ENCODE measurements at places on chromosomes 3 and 15.

DNA sequence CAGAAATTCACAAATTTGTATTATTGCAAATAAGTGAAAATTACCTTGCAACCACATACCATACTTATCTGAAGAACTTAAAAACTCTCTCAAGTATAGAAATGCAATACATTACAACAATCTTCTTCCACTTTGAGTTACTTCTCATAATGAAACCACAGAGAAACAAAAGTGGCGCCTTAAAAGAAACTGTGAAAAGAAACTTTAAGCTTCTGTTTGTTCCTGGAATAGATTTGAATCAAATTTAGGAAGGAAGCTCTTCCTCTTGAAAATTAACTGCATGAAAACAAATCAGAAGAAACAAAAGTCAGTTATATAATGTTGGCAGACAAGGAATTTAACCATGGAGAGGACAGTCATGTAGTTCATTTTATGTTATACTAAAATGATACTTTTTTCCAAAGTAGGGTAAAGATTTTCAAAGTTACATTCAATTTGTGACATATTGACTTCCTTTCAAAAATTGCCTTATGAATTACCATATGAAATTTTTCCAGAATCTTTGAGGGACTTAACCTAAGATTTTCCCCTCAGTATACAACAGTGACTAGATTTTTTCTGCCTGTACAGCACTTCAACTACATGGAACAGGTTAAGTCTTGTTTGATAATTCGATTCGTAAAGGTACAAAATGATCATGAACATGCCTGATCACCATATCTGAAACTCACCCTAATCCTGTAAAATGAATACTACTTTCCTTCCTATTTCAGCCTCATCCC is 57.6 kb upstream of the TNFSF10 start:
- no peak overlapping the region for H3K27ac ChIP-seq
- no peaks in the 10 kb centered on the region for H3K27me3 ChIP-seq
- no peaks in the 10 kb centered on the region for H3K36me3 ChIP-seq
- DNase-seq = no peak
- no peak overlapping the region for H3K4me3 ChIP-seq
- H3K4me1 ChIP-seq = no peaks in the 10 kb centered on the region

- H3K4me1 ChIP-seq = peaks cover 4% of the 10 kb centered on the region
- peak; percentile 50 for DNase-seq
- no peaks in the 10 kb centered on the region for H3K36me3 ChIP-seq
- peak overlapping the region; percentile 94 for H3K27ac ChIP-seq
- H3K27me3 ChIP-seq = no peaks in the 10 kb centered on the region
Measured at GRCh38 chr3:170044795-170045244, 7.0 kb downstream of the GPR160 start.

DNA sequence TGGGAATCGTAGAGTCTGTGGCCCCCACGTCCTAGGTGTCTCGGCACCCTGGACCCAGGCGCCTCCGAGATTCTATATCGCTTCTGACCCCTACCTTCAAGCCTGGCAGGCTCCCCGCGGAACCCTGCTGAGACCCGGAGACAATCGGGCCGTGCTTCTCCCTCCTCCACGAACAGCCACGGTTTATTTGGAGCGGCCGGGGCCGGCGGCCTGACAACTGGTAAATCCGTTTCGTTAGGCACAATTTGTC is 1.4 kb downstream of the GATA2 start:
- H3K4me1 ChIP-seq = peaks cover 12% of the 10 kb centered on the region
- H3K27ac ChIP-seq = no peak overlapping the region
- DNase-seq = no peak

DNA sequence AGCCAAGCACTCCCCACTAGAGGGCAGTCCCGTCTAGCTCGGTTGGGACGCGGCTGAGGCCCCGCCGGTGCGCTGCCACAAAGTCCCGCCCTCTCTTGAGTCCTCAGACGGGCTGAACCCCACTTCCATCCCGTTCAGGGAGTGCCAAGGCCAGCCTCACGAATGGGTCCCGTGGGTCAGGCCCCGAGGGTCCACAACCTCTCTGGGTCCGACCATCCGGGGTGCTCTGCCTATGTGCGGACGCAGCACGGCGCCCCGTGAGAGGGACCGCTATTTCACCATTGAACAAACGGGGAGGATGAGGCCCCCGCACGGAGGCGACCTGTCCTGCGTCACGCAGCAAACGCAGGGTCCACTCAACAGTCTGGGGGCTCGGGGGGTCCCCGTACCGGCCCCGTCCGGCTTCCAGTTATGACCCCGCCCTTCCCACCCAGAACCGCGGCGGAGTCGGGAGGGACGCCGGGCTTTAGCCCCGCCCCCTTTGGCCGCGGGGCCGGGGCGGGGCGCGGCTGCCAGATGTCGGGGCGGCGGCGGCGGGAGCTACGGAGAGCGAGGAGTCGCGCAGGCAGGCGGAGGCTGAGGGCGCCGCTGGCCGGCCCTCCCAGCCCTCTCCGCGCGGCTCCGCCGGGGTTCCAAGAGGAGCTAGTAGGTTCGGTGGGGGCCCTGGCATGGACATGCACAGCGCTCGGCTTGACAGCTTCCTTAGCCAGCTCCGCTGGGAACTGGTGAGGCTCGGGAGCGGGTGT is at the start of gene INKA1:
TSS of gene INKA1 (plus strand) at position 543 of the 746 bp plus-strand sequence. CDS start at position 675, 132 bp downstream.
- peak within 1 kb of the TSS; percentile 98 for H3K4me3 ChIP-seq
- no peaks in the 10 kb centered on the region for H3K27me3 ChIP-seq
- DNase-seq = peak; percentile 91
- H3K27ac ChIP-seq = peak within 1 kb of the TSS; percentile 81
- H3K36me3 ChIP-seq = no peaks in the 10 kb centered on the region

GRCh38 chr15:99959326-99959725 is 226.1 kb upstream of the LYSMD4 start:
- no peak overlapping the region for H3K27ac ChIP-seq
- no peak for DNase-seq
- H3K36me3 ChIP-seq = no peaks in the 10 kb centered on the region
- no peaks in the 10 kb centered on the region for H3K27me3 ChIP-seq

DNA sequence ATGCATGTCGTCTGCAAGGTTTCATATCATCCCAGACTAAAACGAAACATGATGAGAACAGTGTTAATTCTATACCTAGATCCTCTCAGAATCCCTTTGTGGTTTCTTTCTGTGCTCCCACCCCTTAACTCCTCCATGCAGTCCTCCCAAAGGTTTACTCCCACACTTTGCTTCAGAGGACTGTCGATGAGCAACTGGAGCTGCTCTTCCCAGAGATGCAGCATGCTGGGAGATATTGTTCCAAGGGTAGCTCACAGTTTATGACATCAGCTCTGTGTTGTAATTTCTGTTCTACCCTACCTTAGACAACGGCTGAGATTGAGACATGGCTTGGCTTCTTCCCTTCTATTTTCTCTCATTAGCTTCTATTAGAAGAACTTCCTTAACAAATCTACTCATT is 313.0 kb upstream of the COL8A1 start:
- no peak overlapping the region for H3K27ac ChIP-seq
- no peaks in the 10 kb centered on the region for H3K36me3 ChIP-seq
- no peaks in the 10 kb centered on the region for H3K4me1 ChIP-seq
- no peak for DNase-seq

DNA sequence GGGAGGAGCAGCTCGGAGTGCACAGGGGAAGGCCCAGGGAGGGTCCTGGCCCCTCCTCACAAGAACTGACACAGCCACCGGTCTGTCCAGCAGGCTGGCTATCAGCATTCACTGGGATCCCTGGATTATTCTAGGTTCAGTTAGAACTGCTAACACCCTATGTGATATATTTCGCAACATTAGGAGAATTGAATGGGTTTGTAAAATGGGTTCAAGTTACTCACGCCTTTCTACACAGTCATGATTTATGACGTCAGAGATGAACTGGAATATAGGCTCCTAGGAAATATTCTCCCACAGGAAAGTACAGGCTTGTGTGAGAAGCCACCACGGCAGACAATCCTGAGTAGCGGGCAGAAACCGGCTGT is 969 bp upstream of the BSN start:
- no peaks in the 10 kb centered on the region for H3K36me3 ChIP-seq
- H3K27me3 ChIP-seq = peaks cover 18% of the 10 kb centered on the region
- peaks cover 17% of the 10 kb centered on the region for H3K4me1 ChIP-seq
- no peak for DNase-seq

DNA sequence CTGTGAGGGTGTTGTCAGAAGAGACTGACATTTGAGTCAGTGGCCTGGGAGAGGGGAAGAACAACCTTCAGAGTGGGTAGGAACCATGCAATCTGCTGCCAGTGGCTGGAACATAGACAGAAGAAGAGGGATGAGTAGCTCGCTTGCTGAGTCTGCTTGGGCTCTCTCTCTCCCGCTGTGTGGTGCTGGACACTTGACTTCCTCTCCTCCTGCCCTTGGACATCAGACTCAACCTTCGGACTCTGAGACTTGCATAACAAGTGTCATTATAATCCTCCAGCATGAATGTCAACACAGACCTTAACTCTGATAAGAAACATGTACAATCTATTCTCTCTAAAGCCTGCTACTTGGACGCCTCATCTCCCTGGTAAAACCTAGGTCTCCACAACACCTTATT is 5.9 kb upstream of the NMD3 start:
- no peak overlapping the region for H3K27ac ChIP-seq
- no peak overlapping the region for H3K4me3 ChIP-seq
- H3K4me1 ChIP-seq = no peaks in the 10 kb centered on the region
- peak; percentile 55 for DNase-seq
- no peaks in the 10 kb centered on the region for H3K27me3 ChIP-seq

GRCh38 chr3:2544718-2545117 is 446.1 kb downstream of the CNTN4 start:
- H3K4me3 ChIP-seq = no peak overlapping the region
- H3K27ac ChIP-seq = no peak overlapping the region
- H3K36me3 ChIP-seq = no peaks in the 10 kb centered on the region
- no peak for DNase-seq

GRCh38 chr3:126287536-126288241 is 69.5 kb downstream of the KLF15 start:
- H3K36me3 ChIP-seq = no peaks in the 10 kb centered on the region
- peak; percentile 61 for DNase-seq
- H3K27ac ChIP-seq = peak overlapping the region; percentile 19
- peaks cover 6% of the 10 kb centered on the region for H3K4me1 ChIP-seq
- no peaks in the 10 kb centered on the region for H3K27me3 ChIP-seq

- H3K4me1 ChIP-seq = no peaks in the 10 kb centered on the region
- no peaks in the 10 kb centered on the region for H3K36me3 ChIP-seq
- DNase-seq = no peak
- H3K27me3 ChIP-seq = no peaks in the 10 kb centered on the region
- H3K27ac ChIP-seq = no peak overlapping the region
- no peak overlapping the region for H3K4me3 ChIP-seq
Measured at GRCh38 chr3:106092792-106093191, 224.0 kb upstream of the CBLB start.

GRCh38 chr3:162489853-162490252 is 993.2 kb downstream of the OTOL1 start:
- H3K4me1 ChIP-seq = no peaks in the 10 kb centered on the region
- H3K27me3 ChIP-seq = no peaks in the 10 kb centered on the region
- no peak overlapping the region for H3K4me3 ChIP-seq

DNA sequence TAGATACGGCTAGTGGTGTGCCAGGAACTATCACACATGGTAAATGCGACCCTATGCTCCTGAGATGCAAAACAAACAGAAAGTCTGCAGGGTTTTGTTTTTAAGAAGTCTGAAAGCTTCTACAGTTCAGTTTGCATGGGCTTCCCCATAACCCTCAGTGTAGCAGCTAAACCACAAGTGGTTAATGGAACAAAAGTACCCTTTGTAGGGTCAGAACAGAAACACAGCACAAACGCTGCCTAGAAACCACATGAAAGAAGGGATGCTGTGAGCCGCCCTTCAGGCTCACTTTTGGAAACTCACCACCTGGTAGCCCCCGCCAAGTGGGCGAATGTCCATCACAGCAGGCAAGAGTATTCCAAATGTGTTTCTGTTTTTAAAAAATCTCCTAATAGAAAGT is 46.2 kb downstream of the CTDSPL start:
- H3K4me1 ChIP-seq = peaks cover 5% of the 10 kb centered on the region
- H3K27me3 ChIP-seq = no peaks in the 10 kb centered on the region
- H3K27ac ChIP-seq = no peak overlapping the region
- no peak for DNase-seq
- H3K4me3 ChIP-seq = no peak overlapping the region

GRCh38 chr3:159158213-159158612 is 356.4 kb downstream of the MFSD1 start:
- H3K36me3 ChIP-seq = no peaks in the 10 kb centered on the region
- H3K4me1 ChIP-seq = no peaks in the 10 kb centered on the region
- no peaks in the 10 kb centered on the region for H3K27me3 ChIP-seq
- H3K27ac ChIP-seq = no peak overlapping the region
- no peak overlapping the region for H3K4me3 ChIP-seq

GRCh38 chr3:88574146-88574545 is 424.4 kb downstream of the C3orf38 start:
- H3K4me1 ChIP-seq = no peaks in the 10 kb centered on the region
- no peak overlapping the region for H3K4me3 ChIP-seq
- no peaks in the 10 kb centered on the region for H3K27me3 ChIP-seq
- no peak overlapping the region for H3K27ac ChIP-seq
- DNase-seq = no peak

DNA sequence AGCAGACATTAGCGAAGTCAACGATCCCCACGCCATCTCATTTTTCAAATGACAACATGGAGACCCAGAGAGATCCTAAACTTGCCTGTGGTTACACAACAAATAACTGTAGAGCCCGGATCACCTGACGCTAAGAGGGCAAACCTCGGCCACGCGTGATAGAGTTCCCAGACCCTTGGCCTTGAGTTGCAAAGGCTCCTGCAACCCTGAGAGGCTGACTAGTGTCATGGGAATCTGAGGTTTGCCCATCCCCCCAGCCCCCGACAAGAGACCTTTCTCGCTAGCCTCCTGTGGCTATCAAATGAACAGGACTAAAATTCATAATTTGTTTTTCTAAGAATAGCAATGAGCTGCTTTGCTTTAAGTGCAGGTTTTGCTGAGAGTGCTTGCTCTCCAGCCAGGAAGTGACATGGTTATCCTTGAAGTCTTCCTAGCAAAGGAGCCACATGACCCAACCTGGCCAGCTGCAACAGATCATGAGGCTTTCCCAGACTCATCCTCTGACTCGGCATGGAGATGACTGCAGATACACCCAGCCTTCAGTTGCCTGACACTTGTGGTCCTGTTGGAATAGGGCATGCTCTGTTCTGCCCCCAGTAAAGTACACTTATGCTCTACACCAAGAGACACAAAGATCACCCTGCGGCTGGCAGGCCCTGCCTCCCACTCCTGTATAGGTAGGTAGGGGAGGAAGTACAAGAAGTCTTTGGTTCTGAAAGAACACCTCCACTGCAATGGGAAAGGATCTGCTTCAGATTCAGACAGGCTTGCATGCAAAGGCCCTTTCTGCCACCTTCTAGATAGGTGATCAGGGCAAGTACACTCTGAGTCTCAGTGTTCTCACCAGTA is 36.0 kb downstream of the MCF2L2 start:
- H3K36me3 ChIP-seq = no peaks in the 10 kb centered on the region
- H3K4me3 ChIP-seq = no peak overlapping the region
- no peak overlapping the region for H3K27ac ChIP-seq
- peak; percentile 52 for DNase-seq
- H3K4me1 ChIP-seq = peaks cover 2% of the 10 kb centered on the region
- no peaks in the 10 kb centered on the region for H3K27me3 ChIP-seq

- DNase-seq = no peak
- no peaks in the 10 kb centered on the region for H3K27me3 ChIP-seq
- no peak overlapping the region for H3K4me3 ChIP-seq
- no peak overlapping the region for H3K27ac ChIP-seq
Measured at GRCh38 chr3:18597919-18598318, 172.8 kb upstream of the SATB1 start.

GRCh38 chr3:182848906-182849305 is 55.6 kb downstream of the ATP11B start:
- no peak for DNase-seq
- no peaks in the 10 kb centered on the region for H3K27me3 ChIP-seq
- no peak overlapping the region for H3K27ac ChIP-seq

GRCh38 chr3:42652611-42653302 is 740 bp upstream of the ZBTB47 start:
- peaks cover 2% of the 10 kb centered on the region for H3K4me1 ChIP-seq
- no peak for DNase-seq
- H3K27me3 ChIP-seq = no peaks in the 10 kb centered on the region
- no peak overlapping the region for H3K4me3 ChIP-seq
- H3K27ac ChIP-seq = no peak overlapping the region
